Stromal cell of bone marrow (primary cell): ENCODE measurements at places on chromosomes 2 and 18.

DNA sequence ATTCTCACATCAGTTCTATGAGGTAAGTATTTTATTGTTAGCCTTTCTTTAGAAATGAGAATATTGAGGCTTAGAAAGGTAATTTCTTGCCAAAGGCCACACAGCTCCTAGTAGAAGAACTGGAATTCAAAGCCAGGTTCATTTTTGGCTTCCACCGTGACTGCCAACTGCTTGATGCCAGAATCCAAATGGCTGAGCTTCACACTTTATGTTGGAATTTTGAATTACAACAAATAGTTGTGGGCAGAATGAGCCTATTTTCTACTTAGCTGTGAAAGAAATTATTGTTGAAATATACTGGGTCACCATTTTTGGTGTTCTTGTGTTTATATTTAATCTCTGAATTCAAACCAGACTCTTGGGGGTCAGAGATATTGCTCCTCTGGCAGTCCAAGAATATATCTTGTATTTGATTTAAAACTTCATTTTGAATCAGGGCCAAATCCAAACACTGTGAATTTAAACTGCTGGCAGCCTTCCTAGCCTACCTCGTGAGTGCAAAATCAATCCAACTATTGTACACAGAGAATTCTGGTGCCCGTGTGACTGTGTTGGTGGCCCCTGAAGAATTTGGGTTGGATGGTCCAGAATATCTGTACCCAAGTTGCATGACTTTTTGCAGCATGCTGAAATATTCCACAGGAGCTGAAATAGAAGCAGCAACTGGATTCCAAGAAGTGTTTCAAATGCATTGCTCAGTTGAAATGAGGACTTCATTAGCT lies 35.6 kb upstream of the LPIN1 start:
- no peak for DNase-seq

GRCh38 chr2:74587664-74588277 lies 33.3 kb downstream of the DOK1 start:
- DNase-seq = no peak

GRCh38 chr2:29753671-29754444 lies 167.5 kb downstream of the ALK start:
- DNase-seq = peak; percentile 90

GRCh38 chr2:96679848-96680247 lies 37.3 kb downstream of the FER1L5 start:
- DNase-seq = no peak

DNA sequence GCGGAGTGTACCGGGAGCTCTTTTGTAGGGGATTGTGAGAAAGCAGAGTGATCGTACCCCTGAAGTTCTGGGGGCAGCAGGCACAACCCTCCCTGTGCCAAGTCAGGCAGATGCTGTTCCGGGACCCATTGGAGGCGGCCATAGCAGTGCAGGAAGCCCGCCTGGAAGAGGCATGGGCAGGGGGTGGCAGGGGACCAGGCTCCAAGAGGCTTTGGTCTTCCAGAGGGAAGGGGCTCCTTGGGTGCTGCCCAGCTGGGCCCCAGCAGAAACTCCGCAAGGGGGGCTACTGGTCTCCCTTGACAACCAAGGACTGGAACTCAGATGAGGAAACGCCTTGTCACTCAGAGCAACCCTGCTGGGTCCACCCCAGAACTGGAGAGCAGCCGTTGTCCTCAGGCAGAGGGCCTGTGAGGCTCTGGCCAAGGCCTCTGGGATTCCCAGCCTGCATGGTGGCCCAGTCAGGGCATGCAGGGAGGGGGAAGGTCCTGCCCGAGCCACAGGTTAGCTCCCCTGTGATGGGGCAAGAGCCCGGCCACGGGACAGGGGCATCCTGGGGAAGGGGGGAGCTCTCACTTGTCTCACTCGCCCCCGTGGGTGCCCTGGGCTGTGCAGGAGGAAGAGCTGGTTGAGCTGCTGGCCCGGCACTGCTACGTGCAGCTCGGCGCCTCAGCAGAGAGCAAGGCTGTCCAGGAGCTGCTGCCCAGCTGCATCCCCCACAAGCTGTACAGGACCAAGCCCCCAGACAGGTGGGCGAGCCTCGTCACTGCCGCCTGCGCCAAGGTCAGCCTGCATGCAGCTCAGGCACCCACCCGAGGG lies 21.0 kb upstream of the GPR17 start:
- no peak for DNase-seq

- no peak for DNase-seq
These were observed 75.5 kb downstream of the SLC66A2 start for GRCh38 chr18:79875931-79876461.

DNA sequence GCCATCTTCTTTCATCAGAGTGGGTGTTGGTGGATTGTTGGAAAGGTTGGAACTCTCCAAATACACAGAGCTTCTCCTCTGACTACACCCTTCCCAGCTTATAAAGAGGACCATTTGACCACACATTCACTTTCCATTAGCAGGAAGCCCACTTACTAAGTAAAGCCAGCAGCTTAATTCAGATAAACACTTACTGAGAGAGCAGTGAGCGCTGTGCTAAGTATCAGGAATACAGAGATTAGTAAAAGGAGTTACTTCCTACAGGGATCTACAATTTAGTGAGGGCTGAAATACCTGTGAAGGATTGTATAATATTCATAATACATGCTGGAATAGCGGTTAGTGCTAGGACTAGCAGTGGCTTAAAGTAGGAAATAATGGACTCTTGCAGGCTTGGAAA lies 343.0 kb downstream of the NYAP2 start:
- no peak for DNase-seq

GRCh38 chr2:28590496-28591301 lies 94.8 kb downstream of the PLB1 start:
- no peak for DNase-seq

DNA sequence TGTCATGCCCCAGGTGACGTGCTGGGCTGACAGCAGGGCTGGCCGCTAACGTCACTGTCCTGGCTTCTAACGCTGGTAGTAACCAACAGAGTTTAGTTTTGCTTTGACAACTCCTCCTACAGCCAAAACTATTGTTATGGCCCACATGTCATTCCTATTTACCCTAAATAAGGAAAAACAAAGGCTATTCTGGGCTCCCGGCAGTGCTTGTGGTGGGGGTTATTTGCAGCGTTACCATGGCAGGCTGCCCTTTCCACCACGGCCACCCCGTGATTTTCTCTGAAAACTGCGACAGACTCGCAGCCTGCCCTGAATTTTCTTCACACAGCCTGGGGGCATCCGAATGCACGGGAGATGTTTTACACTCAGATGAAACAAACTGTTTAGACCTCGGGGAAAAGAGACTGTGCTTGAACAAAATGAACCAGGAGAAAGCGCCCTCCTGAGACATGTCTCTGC lies 115.2 kb downstream of the FAM210A start:
- DNase-seq = peak; percentile 36

DNA sequence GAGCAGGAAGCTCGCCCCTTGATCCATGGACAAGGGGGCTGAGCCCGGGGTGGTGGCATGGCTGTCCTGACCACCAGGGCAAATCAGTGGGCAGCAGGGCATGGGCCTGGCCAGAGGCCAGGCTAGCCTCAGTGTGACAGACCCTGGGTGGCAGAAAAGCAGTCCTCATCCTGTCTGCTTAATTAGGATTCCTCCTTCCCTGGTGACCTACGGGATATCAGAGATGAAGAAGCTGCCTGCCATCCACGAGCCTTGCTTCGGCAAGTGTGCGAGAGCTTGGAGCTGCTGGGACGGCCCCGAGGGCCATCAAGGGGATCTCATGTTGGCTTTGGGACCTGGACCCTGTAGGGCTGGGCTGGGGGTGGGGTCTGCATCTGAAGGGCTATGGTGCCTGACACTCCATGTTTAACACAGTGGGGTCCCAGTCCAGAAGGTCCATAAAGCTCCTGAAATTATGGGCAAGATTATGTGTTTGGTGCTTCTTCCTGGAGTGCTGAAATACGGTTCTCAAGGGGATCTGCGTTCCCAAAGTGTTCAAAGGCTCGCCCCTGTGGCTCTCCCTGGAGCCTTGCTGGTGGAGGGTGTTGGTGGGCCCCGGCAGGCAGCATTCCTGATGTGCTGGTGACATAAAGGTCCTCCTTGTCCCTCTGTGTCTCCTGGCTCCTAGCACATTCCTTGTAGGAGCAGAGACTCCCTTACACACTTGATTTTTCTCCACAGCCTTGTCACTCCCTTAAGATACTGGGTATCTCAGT lies 52.6 kb downstream of the KCNIP3 start:
- DNase-seq = no peak

- DNase-seq = no peak
These were observed 128.2 kb downstream of the COL4A4 start for GRCh38 chr2:227035711-227036367.

DNA sequence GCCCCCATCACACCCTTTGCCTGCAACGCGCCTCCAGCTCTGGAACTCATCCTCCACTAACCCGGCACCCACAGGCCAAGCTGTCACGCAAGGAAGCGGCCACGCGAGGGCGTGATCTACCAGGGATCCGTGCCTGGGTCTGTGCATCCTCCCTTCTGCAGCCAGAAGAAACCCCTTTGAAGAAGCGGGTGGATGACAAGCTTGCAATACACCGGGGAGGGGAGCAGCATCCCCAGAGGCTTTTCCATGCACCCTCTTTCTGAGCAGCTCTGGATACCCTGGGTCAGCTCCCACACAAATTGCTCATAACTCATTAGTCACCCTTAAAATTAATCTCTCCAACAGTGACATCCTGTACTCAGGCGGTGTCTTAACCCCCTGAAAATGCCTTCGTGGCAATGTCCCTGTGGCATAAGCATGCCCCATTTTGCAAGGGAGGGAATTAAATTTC lies 47.6 kb downstream of the PDCL3 start:
- DNase-seq = peak; percentile 25

GRCh38 chr2:129747500-129748125 lies 231.9 kb upstream of the RAB6C start:
- no peak for DNase-seq

GRCh38 chr2:232325324-232326273 lies 53.0 kb upstream of the ALPP start:
- no peak for DNase-seq
